NCI-H1105 (cell line): ENCODE measurements at places on chromosomes 3 and 15.

DNA sequence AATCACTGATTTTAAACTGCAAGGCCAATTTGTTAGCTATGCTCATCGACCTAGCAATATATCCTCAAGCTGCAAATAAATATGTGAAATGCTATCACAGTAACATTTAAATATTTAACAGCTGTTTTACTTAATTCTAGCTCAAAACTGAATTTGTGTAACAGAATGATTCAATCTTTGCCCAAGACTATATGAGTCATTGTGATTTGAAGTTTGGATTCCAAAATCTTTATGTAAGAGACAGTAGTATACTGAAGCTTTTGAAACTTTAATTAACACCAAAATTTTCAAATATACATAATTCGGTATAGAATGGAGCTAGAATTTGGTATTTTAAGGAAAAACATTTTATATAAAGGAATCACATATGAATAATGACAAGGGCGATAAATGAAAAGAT lies 603.0 kb upstream of the ROBO2 start:
- no peak for DNase-seq

GRCh38 chr15:58229297-58229768 lies 91.2 kb downstream of the AQP9 start:
- DNase-seq, result no peak

GRCh38 chr15:79329171-79329611 lies 18.3 kb downstream of the TMED3 start:
- DNase-seq, result no peak

- no peak for DNase-seq
Observed at GRCh38 chr3:123158899-123159390, 42.8 kb upstream of the SEC22A start.

- no peak for DNase-seq
Observed at GRCh38 chr3:180433152-180433551, 168.8 kb upstream of the TTC14 start.

GRCh38 chr3:36496684-36497633 lies 116.7 kb downstream of the STAC start:
- DNase-seq, result no peak

DNA sequence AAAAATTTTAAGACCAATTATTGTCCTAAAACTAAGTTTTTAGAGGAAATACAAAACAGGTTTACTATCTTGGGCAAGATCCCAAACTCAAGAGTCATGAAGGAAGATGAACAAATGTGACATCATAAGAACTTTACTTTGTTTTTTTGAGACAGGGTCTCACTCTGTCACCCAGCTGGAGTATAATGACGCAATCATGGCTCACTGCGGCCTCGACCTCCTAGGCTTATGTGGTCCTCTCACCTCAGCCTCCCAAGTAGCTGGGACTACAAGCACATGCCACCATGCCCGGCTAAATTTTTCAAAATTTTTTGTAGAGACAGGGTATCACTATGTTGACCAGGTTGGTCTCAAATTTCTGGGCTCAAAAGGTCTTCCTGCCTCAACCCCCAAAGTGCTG lies 69.3 kb downstream of the PCSK6 start:
- no peak for DNase-seq

- DNase-seq, result no peak
Observed at GRCh38 chr15:98720577-98721565, 72.5 kb downstream of the IGF1R start.

DNA sequence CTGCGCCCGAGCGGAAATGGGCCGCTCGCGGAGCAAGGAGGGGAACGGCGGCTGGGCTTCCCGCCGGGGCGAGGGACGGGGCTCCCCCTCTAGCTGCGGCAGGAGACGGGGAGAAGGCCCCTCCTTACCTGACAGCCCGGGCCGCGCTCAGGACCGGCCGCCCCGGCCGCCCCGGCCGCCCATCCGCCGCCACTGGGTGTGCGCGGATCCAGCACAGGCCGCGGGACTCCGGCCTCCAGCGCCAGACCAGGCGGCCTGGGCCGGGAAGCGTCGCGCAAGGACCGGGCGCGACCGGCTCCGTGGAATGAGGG lies 296 bp downstream of the TPRA1 start:
- no peak for DNase-seq

- no peak for DNase-seq
Observed at GRCh38 chr3:149371001-149371722, 6.3 kb downstream of the TM4SF1 start.

DNA sequence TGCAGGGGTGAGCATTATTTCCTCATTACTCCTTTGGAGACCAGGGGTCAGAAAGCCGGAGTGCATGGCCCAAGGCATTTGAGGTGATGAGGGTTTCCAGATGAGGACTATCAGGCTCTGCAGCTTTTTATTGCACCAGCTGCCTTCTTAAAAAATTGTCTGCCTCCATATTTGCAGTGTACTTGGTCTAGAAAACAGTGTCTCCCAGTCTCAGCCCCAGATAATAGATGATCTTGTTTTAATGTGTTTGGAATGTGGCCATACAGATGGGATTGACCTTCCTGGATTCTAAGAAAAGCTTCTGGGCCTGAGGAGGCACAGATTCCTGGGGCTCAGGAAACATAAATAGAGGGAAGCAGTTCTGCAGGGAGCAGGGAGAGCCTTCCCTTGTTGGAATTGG lies 123.3 kb downstream of the GABRG3 start:
- no peak for DNase-seq

- no peak for DNase-seq
Observed at GRCh38 chr3:162701211-162701610, 1204.6 kb downstream of the OTOL1 start.

DNA sequence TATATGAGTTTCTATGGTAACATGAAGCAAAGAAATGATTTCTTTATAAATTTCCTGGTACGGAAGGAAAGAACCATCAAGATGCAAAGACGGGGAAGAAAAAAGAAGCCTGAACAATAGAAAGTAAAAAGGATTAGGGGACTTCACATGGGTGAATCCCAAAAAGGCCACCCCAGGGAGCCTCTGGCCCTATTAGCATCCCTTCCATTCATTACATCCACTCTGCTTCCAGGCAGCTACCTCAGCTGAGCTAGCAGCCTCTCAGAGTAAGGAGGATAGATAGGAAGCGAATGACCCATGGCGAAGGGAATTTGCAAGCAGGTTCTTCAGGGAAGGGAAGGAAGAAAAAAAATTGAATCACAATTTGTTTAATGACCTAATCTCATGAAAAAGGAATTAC lies 81.6 kb downstream of the GABRB3 start:
- no peak for DNase-seq

DNA sequence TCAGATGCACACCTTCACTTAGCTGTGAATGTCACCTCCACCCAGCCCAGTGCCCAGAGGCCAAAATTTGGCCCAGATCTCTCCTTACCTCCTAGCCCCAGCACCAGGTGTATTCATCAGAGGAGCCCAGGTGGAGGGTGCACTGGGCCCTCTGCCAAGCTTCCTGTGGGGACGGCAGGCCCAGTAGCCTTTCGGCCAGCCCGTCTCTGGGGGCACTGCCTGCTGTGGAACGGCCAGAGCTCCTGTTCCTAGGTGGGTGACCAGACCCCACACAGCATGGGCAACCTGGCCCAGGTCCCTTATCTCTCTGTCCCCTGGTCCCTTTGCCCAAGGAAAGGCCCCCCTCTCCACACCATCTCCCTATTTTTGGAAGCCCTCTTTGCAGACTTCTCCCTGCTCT lies 67.8 kb downstream of the AAGAB start:
- no peak for DNase-seq

GRCh38 chr3:148307443-148307843 lies 390.3 kb upstream of the AGTR1 start:
- DNase-seq, result peak; percentile 12

DNA sequence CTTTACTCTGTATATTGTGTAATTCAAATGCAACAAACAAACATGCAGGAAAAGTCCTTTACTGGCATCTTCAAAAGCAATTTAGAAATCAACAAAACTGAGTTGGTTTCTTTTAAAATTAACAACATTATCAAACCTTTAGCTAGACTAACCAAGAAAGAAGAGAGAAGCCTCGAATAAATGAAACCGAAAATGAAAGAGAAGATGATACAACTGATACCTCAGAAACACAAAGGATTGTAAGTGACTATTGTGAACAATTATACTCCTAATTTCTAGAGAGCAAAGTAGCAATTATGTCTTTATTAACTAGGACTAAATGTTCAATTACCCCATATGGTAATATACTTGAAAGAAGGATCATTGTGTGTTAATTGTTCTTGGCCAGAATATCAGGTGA lies 49.2 kb upstream of the P3H2 start:
- peak; percentile 84 for DNase-seq

DNA sequence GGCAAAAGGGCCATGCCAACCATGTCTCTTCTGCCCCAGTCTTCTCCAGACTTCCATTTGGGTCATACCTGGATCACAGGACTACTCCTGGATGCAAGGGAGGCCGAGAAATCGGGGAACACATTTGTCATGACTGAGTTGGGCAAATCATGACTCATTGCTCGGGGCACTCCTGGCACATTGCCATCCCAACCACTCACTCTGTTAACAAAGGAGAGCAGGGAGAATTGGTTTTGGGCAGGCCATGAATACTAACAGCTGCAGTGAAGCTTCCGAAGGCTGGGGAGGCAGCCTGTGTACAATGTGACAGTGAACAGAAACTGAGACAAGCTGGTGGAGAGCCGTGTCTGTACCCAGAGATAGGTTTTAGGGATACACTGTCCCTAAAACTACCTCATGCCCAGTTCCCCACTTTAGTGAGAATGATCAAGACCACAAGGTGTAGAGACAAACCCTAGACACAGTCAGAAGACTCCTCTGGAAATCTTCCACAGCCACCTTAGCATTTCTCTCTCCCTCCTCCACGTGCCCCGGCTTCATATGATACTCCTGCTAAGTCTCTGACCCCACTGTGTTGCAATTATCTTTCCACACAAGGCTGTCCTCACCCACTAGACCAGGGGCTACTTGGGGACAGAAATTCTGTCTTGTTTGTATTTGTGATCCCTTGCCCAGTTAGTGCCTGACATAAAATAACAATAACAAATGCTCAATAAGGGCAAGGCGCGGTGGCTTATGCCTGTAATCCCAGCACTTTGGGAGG lies 10.5 kb upstream of the BUB1B start:
- peak; percentile 53 for DNase-seq

GRCh38 chr3:105836533-105836932 lies 32.3 kb downstream of the CBLB start:
- no peak for DNase-seq

GRCh38 chr3:182608832-182609231 lies 184.5 kb upstream of the ATP11B start:
- no peak for DNase-seq

GRCh38 chr15:81940467-81941451 lies 105.1 kb downstream of the MEX3B start:
- no peak for DNase-seq

GRCh38 chr3:16502347-16502908 lies 11.1 kb downstream of the RFTN1 start:
- DNase-seq, result no peak

DNA sequence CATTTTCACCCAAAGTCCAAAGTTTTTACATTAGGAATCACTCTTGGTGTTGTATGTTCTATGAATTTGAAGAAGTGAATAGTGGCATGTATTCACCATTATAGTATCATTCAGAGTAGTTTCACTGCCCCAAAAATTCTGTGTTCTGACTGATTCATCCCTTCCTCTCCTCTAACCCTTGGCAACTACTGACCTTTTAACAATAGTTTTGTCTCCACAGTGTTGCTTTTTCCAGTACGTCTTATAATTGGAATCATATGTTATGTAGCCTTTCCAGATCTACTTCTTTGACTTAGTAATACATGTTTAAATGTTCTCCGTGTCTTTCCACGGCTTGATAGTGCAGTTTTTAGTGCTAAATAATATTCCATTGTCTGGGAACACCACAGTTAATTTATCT lies 379.0 kb upstream of the SGO1 start:
- no peak for DNase-seq

DNA sequence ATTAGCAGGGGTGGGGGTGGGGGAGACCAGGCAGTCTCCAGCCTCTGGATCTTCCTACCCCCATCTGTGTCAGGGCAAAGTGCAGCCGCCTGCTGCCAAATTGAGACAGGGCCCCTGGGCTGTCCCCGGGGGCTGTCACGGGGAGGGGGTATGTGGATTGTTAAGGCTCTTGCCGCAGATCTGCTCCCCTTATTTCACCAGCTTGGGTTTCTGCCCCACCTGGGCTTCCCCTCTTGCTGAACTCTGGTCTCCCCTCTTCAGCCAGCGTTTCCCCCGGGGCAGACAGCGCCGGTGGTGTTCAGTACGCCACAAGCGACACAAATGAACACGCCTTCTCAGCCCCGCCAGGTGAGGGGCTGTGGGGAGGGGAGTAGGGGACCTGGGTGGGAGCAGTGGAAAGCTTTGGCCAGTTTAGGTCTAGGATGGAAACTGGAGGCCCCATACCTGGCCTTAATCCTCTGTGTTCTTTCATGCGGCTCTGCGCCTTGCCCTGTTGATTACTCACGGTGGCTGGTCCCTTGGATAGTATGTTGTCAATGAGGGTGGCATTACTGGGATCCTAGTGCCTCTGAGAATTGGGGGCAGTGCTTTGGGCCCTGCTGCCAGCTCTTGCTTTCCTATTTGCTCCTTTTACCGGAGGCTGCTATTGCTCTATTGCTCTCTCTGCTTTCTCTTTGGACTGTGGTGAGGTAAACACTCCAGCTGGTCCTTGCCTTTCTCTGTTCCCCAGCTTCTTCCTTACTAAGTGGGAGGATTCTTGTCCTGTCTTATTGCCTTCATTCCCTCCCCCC lies 1.7 kb downstream of the EIF4G1 start:
- no peak for DNase-seq

GRCh38 chr15:43251185-43251870 lies 15.4 kb downstream of the TGM5 start:
- DNase-seq, result no peak

DNA sequence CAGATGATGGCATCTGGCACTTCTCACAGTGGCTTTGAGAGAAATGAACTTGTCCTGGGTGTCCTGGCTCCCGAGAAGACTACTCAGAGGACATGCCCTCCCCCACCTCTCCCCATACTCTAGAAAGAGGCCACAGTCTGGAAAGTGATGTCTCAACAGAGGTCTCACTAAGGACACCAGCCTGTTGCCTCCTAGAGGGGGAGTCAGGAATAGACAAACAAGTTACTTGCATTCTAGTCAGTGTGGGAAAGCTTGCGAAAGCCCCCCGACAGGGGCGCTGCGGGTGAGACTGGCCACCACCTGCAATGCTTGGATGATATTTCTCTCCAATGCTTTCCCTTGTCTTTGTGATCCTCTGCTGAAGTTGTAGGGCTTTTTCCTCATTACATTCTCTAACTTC lies 17.2 kb downstream of the B4GALT4 start:
- no peak for DNase-seq

DNA sequence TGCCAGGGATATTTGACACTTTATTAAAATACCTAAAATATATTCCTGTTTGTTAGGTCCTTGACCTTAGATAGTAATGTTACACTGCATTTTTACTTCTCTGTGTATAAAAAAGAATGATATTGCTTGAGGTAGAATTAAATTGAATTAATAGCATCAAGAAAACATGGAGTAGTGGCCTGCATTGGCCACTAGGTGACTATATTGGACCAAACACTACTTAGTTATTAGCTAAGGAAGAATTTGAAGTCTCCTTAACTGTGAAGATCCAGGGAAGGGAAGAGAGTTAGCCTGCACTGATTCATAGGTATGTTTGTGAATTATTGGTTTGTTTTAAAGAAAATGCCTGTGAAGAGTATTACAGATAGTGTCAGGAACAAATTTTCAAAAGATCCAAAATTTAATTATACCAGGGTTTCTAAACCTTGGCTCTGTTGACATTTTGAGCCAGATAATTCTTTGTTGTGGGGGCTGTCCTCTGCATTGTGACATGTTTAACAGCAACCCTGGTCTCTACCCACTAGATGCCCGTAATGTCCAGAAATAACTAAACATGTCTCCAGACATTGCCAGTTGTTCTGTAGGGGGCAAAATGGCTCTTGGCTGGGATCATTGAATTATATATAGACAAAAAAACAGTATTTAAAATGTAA lies 103.6 kb upstream of the THSD4 start:
- no peak for DNase-seq

GRCh38 chr3:54235998-54236397 lies 113.6 kb downstream of the CACNA2D3 start:
- DNase-seq, result peak; percentile 3
